ENCODE measurements at places on chromosomes 5 and 9.
A peak's percentile ranks its signal among the peaks of the same experiment; 100 is the strongest.

DNA sequence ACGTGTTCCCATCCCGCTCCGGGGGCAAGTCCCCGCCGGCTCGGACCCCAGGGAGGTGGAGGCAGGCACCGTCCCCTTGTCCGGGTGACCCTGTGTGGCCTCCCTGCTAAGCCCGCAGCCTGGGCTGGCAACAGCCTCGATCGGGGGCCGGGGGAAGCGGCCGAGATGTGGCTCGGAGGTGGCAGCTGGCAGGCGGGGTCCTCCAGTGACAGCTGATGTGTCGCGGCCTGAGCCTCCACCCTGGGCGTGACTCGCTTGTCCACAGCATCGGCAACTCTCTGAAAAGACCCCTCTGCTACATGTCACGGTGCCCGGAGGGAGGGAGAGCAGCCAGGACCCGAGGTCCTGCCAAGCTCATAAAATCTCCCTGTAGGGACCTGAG is 124.8 kb upstream of the IRX4 start:
- no peak for DNase-seq

DNA sequence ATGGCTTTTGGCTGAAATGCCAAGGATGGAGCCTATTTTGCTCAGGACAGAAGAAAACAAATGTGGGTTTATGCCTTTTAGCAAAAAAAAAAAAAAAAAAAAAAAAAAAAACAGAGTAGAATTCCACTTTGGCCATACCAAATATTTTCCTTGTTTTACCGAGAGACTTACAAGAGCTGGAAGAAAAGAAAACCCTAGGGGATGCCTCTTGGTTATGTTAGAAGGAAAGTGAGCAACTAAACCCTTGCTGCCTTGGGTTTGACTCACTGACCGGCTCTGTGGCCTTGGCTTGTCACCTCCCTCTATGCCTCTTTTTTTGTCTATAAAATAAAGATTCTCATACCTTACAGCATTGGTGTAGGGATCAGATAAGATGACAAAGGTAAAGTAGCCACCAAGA is 69.6 kb upstream of the ABCA1 start:
- no peak for DNase-seq

- no peak for DNase-seq
Measured at GRCh38 chr5:180647941-180648500, 1.4 kb downstream of the FLT4 start.

GRCh38 chr5:42874621-42875198 is 63.0 kb upstream of the SELENOP start:
- no peak for DNase-seq

GRCh38 chr5:145872486-145872885 is 328 bp downstream of the GRXCR2 start:
- DNase-seq, result peak; percentile 75

DNA sequence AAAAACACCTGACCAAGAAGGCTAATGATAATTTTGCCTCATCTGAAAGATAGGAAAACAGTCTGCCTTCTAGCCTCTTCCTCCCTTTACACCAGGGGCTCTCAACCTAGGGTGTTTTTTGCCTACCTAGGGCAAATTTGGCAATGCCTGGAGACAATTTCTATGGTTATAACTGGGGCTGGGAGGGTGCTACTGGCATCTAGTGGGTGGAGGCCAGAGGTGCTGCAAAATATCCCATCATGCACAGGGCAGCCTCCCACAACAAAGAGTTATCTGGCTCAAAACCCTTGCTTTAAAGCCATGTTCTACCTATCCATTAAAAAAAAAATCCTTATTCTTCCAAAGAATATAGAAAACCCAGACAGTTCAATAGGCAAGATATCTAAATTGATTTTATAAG is 45.0 kb upstream of the NR3C1 start:
- DNase-seq, result no peak

GRCh38 chr5:128673970-128674369 is 135.9 kb upstream of the FBN2 start:
- no peak for DNase-seq

- no peak for DNase-seq
Measured at GRCh38 chr9:91474656-91475055, 51.0 kb upstream of the NFIL3 start.
